ENCODE measurements at places on chromosomes 6 and 20.
A peak's percentile ranks its signal among the peaks of the same experiment; 100 is the strongest.

- DNase-seq, result no peak
Observed at GRCh38 chr6:150069706-150070105, 785 bp upstream of the ULBP3 start.

DNA sequence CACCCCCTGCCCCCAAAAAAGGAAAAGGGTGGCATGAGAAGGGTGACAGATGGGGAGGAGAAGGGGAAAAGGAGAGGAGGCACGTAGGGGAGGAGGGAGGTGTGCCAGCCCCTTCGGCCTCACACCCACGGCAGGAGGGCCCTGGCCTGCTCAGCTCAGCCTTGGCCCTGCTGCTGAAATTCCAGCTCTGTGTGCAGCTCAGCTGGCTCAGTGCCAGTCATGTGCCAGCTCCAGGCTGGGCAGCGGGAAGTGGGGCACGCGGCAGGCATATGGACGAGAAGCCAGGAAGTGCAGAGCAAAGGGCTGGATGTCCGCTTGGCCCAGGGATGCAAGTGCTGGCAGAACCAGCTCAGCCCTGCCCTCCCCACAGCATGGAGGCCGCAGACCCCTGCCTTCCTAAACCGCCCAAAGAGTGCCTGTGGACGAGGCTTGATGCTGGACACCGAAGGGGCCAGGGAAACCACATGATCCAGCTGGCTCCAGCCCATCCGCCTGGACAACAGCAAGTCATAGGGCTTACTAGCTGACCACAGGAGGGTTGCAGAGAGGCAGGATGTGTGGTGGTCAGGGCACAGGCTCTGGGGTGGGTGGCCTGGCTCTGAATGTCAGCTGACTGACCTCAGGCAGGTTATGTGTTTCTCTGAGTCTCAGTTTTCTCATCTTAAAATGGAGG, 60.2 kb downstream of the NOL4L start:
- no peak for DNase-seq

- no peak for DNase-seq
Observed at GRCh38 chr6:56406276-56407269, 159.2 kb upstream of the COL21A1 start.

GRCh38 chr6:22141241-22141745, 155.5 kb downstream of the PRL start:
- DNase-seq, result no peak

GRCh38 chr6:31737991-31738979, 1.5 kb upstream of the MSH5 start:
- peak; percentile 83 for DNase-seq

All from CD4-positive, alpha-beta T cell treated with Interleukin-12 subunit alpha and Interleukin-12 subunit beta, for 1 hour (primary cell).